Memory B cell (primary cell): ENCODE measurements at places on chromosomes 7 and 10.

DNA sequence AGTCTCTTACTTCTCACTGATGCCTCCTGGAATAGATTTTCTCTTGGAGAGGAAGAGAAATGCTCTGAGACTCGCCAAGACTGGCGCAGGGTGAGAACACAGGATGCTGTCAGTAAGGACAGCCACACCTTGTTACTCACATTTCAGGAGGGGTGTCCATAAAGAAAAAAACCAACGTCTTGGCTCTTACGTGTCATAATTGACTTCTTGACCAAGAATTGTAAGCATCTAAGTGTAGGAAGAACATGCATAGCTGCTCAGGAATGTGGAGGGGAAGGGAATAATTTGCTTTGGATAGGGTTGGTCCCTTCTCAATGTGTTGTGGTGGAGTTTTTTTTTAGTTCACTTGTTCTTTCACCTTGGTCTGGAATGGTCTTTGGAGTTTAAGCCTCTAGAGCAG is 43.8 kb upstream of the ZNF438 start:
- DNase-seq: no peak

DNA sequence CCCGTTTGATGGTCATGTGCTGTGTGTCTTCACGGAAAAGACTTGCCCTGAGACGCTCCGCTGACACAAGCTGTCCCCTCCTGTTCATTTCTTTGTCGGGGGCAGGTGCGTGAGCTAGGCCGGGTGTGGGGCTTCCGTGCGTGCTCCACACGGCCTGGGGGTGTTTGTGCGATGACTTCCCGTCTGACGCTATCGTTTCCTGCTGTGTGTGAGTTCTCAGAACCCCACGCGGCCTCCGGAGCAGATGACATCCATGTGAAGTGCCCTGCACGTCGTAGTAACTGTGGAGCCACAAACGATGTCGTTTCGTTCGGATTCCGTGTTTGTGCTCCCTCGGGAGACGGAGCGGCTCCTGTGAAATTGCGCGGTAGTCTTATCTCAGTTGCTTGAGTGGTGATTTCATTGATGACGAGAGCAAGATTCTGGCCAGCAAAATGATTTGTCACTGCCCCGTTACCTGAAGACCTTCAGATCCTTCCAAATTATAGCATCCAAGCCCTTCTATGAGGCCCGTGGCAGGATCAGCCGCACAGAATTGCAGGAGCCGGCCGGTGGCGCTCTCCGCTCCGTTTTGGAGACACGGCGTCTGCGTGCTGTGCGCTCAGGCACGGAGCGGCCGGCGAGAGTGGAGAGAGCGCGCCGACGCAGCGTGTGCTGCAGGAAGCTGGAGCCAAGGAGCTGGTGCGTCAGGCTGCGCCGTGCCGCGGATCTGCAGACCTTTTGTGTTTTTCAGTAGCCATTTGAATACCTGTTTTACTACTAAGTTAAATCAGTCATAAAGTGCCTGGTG is 94.9 kb downstream of the NKX6-2 start:
- no peak for DNase-seq

GRCh38 chr7:12712236-12712635 is 24.8 kb downstream of the ARL4A start:
- DNase-seq: no peak

GRCh38 chr7:3033581-3033980 is 10.1 kb downstream of the CARD11 start:
- DNase-seq: no peak

DNA sequence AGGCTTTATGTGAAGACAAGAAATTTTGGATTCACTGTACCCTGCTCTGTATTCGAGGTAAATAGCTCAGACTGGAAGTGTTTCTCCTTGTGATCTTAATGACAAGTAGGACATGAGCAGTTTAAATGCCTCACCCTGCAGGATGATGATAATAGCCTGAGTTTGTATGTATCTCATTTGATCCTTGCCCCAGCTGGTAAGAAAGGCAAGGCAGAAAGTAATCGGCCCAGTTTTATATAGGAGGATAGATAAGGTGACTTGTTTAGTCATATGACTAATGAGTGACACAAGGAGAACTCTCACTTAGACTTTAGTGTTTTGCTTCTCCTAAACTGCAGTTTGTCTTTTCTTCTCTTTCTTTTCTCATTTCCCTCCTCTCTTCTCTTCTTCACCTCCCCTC is 372.6 kb downstream of the PHF14 start:
- no peak for DNase-seq

DNA sequence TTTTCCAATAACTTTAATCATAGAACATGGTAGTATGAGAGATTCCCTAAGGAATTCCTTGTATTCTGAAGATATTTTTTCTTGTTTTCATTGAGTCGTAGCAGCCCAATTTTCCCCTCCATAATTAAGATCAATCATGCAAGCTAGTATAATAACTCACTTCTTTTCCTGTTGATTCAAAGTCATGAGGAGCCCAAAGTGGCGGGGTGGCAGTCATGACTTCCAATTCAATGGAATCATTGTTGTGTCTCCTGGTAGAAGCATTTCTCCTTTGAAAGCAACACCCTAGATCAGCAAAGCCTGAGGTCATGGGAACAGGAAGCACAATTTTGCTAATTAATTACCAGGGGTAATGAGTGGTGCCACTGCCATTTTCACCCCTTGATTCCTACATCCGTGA is 77.6 kb upstream of the MAGI2 start:
- DNase-seq: no peak

- DNase-seq: no peak
Measured at GRCh38 chr7:91609525-91609924, 271.0 kb downstream of the MTERF1 start.

DNA sequence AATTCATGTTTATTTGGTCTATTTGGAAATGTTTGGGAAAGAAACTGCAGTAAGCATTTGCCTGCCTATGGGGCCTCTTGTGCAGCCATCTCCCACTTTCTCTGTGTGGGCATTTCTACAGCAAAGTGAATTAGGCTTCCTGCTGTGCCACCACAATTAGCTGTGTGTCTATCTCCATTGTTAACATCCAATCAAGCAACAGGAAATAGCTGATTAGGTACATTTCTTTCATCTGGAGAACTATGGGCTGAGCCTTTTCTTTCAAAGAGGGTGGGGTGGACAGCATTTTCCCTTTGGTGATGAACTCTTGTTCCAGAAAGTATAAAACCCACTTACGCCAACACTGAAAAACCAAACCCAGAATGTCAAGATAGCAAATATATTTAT is 640.0 kb downstream of the ACTR3B start:
- no peak for DNase-seq

GRCh38 chr7:28409716-28410627 is 2.3 kb upstream of the CREB5 start:
- DNase-seq: peak; percentile 5

- DNase-seq: no peak
Measured at GRCh38 chr10:62811159-62811875, 4.8 kb downstream of the EGR2 start.

GRCh38 chr10:6211671-6212635 is 9.2 kb downstream of the PFKFB3 start:
- DNase-seq: no peak

GRCh38 chr7:152351168-152351567 is 84.6 kb downstream of the KMT2C start:
- DNase-seq: no peak

DNA sequence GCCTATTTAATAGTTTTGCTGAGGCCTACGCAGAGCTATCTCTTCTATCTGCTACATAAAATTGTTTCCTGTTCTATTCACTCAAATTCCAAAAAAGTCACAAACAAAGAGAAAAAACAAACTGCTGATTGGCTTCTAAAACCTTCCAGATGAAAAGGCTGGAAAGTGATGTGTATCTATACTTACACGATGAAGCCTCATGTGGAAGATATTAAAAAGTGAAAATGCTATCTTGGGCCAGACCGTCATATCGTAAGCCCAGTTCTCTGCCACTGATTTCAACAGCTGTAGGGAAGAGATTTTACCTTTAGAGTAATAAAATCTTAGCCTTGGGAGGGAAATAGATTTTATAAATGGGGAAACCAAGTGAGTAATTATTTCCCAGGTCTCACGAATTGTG is 394.8 kb downstream of the KIF20B start:
- no peak for DNase-seq

DNA sequence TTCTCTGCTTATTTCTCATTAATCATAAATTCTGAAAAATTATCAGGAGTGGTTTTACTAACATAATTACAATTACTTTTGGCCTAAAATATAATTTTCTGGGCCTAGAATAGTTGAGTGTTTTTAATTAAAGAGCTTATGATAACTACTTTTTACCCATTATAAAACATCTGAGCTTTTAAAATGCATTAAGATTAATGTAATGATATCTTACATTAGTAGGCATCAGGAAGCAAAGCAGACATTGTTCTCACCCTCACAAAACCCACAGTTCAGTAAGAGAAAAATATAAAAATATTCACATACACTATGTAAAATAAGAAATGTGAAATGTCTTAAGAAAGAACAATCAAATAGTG is 443.7 kb upstream of the SEMA3A start:
- no peak for DNase-seq

GRCh38 chr7:40969641-40970040 is 733.2 kb downstream of the INHBA start:
- DNase-seq: no peak

GRCh38 chr7:33066771-33067170 is 4.2 kb upstream of the NT5C3A start:
- DNase-seq: no peak

DNA sequence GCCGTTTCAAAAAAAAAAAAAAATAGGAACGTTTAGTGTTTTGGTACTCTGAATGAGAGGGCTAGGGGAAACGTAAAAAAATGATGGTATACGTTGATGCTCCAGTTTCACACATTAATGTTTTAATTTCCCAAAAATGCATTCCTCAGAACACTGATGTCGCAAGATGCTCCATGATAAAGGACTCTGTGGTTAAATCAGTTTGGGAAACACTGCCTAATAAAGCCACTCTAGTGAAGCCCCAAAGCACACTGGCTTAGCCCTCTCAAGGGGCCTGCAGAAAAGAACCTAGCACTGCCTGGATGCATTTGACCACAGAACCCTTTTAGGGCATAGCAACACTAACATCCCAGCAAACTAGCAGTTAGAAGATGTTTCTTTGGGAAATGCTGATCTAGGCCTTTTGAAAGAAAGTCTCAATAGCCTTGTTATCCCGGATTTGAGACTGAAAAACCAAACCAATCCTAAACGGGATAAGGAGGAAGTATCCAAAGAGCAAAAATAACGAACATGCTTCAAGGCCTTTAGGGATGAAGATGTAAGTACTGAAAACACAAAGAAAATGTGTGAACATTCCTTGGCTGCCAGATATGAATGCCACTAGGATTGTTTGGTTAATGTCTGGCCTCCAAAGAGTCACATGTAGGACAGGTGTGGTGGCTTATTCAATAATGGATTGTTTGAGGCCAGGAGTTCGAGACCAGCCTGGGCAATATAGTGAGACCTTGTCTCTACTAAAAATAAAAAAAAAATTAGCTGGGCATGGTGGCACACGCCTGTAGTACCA is 11.0 kb downstream of the DLG5 start:
- no peak for DNase-seq

- DNase-seq: no peak
Measured at GRCh38 chr10:127254276-127254675, 57.9 kb upstream of the INSYN2A start.

DNA sequence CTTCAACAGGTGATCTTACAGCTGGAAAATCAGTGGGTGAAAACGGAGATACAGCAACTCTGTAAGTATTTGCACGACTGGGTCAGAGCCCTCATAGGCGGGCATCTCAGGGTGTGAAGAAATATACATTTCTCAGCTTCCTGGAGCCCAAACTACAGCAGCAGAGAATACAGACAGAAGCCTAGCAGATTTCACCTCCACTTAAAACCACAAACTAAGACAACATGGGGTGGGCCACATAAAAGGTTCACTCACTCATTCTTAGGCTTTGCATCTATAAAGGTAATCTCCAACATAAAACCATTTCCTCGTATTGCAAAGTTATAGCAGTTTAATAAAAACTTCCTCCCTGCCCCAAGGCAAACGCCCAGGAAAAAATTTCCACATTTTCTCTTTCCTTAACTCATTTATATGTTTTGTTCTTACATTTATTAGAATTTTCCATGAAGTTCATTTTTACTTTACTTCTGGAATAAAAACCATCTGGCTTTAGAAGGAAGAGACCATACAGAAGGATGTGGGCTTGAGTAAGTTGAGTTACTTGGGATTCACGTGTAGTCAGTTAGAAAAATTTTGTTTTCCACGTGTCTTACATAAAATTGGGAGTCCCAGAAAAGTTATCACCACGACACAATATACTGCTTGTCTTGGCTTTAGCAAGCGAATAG is 327.1 kb downstream of the FRMD4A start:
- no peak for DNase-seq

GRCh38 chr7:95101422-95101821 is 194.0 kb downstream of the PPP1R9A start:
- no peak for DNase-seq

DNA sequence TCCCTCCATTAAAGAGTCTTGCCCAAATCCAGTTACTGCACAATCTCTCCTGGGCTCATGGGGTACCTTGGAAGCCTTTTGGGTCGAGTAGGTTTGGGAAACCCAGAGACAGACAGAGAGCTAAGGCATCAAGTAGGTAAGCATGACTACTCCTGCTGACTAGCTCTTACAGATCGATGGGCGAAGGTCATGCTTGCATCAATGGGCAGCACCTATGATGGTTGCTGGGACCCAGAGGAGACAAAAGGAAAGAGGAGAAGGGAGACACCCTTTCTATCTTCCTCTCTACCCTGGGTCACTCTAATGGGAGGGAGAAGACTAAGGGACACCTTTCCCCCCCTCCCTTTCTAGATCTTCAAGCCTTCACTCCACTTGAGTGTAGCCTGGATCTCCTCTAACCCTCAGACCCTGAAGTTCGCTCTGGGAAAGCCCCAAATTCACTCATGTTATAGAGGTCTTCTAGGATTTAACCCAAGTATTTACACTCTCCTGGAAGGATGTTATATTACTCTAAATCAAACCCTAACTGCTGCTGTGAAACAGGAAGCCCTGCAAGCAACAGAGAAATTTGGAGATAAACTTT is 31.6 kb upstream of the ZNF746 start:
- DNase-seq: no peak

GRCh38 chr7:2191016-2191415 is 41.7 kb downstream of the MAD1L1 start:
- DNase-seq: no peak

GRCh38 chr10:127319691-127320090 is 123.3 kb upstream of the INSYN2A start:
- DNase-seq: no peak

GRCh38 chr7:2862831-2863361 is 18.8 kb upstream of the GNA12 start:
- DNase-seq: no peak

DNA sequence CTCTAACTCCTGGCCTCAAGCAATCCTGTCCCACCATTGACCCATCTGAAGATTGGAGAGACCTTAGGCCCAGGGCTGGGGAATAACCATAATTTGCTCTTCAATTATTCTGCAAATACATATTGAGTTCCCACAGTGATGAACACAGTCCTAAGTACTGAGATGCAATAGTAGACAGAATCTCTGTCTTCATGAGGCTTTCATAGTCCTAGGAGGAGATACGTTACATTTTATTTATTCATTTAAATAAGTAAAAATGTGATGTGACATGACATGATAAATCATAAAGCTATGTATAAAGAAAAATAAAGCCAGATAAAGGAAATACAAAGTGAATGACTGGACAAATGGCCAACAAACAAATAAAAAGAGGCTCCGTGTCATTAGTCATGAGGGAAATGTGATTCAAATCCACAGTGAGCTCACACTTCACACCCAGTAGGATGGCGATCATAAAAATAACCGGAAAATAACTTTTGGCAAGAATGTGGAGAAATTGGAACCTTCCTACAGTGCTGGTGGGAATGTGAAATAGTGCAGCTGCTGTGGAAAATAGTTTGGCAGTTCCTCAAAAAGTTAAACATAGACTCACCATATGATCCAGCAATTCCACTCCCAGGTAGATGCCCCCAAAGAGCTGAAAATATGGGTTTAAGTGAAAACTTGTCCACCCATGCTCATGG is 52.1 kb upstream of the JCAD start:
- no peak for DNase-seq
